ENCODE measurements at places on chromosomes 2 and 18. TPM values are rescaled to one million over a fixed set of nuclear protein-coding genes. Genes with fewer than 3 reads are reported as not detected.

AQP12B gene
- total RNA-seq, result not detected

- no peaks in the 10 kb centered on the region for H3K27me3 ChIP-seq
- no peaks in the 10 kb centered on the region for H3K4me1 ChIP-seq
- no peaks in the 10 kb centered on the region for H3K36me3 ChIP-seq
- no peak overlapping the region for H3K27ac ChIP-seq
- H3K4me3 ChIP-seq, result no peak overlapping the region
These were observed 130.8 kb downstream of the UPP2 start for GRCh38 chr2:158232476-158232875.

DNA sequence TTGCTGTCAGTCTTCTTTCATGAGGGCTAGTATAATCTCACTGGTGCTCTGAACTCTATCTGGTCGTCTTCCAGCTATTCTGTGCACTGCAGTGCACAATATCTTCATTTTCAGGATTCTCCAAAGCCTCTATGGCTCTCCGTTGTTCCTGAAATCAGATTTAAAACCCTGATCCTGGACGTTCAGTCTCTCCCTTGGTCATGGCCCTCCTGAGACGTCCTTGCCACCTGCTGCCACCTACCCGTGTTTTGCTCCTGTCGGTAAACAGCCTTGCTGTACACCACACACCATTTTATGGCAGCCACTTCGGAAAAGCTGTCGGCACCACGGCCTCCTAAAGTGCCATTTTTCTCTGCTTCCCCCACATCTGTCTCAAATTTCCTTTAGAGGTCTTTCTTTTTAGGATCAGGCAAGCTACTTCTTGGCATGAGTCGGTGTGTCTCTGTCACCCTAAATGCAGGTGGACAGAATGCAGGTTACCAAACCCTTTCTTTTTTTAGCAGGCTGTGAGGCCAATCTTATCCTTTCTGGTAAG lies 170.0 kb downstream of the HRH4 start:
- H3K27me3 ChIP-seq, result no peaks in the 10 kb centered on the region
- no peak overlapping the region for H3K4me3 ChIP-seq
- H3K27ac ChIP-seq, result no peak overlapping the region
- no peak for DNase-seq

G6PC2 gene
- total RNA-seq, result not detected

DNA sequence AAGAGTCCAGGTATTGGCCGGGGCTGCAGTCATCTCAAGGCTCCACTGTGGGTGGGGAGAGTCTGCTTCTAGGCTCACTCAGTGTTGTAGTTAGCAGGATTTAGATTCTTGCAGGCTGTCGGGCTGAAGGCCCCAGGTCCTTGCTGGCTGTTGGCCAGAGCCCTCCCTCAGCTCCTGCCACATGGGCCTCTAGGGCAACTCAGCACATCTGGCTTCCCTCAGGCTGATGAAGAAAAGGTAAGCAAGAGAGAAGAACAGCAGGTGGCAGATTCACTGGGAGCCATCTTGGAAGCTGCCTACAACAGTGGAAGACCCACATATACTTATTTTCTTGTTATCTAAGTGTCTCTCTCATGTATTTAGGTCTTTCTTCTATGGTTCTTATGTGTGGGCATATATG lies 4.3 kb downstream of the MRPS9 start:
- DNase-seq, result no peak
- no peak overlapping the region for H3K27ac ChIP-seq
- H3K36me3 ChIP-seq, result peaks cover 9% of the 10 kb centered on the region
- no peaks in the 10 kb centered on the region for H3K27me3 ChIP-seq
- H3K4me3 ChIP-seq, result no peak overlapping the region
- H3K4me1 ChIP-seq, result peaks cover 26% of the 10 kb centered on the region

CDK15 gene
- not detected for total RNA-seq

CRYGC gene
- not detected for total RNA-seq

CCDC148 gene
- total RNA-seq, result not detected

DNA sequence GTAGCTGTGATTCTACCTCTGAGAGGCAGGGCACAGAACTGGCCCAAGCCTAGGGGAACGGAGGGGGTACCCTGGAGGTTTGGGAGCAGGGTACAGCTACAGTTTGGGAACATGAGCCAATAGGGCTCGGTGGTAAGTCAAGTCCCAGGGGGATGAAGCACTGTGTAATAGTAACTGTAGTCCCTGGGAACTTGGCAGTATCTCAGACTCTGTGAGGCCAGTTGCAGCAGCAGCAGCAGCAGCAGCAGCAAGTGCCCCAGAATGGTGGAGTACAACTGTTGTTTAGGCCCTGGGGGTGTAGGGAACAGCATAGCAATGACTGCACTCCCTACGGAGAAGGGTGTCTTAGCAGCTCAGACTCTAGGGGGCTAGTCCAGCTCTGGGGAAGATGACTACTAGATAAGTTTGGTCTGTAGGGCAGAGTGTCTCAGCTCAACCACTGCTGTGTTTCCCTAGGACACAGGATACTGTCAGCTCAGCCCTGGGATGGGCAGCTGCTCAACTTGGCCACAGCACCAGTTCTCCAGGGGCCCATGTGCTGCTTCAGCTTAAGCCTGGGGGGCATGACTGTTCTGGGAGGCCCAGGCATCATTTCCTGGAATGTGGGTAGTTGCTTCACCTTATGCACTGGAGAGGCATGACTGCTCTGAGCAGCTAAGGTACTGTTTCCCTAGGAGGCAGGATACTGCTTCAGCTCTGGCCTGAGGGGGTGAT lies 20.5 kb downstream of the CARF start:
- no peak overlapping the region for H3K4me3 ChIP-seq
- no peak for DNase-seq
- no peaks in the 10 kb centered on the region for H3K4me1 ChIP-seq
- H3K27ac ChIP-seq, result no peak overlapping the region
- H3K27me3 ChIP-seq, result no peaks in the 10 kb centered on the region
- peaks cover 9% of the 10 kb centered on the region for H3K36me3 ChIP-seq

DNA sequence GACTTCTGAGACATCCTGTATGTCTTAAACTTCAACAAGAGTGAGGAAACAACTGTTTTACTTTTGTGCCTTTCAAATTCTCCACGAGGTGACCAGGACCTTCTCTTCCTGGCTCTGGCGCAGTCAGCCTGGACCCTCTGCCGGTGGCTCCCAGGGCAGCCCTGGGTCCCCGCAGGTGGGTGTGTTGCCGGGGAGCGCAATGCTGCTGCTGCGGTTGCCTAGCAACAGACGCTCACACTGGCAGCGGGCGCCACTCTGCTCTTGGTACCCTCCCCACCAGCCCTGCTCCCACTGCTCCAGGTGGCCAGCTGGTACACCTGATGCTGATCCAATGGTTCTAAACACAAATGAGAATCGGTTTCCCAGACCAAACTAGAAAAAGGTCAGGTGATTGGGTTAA lies 58.7 kb downstream of the GNAL start:
- peaks cover 9% of the 10 kb centered on the region for H3K4me1 ChIP-seq
- DNase-seq, result no peak
- no peak overlapping the region for H3K4me3 ChIP-seq
- peaks cover 65% of the 10 kb centered on the region for H3K27me3 ChIP-seq

CHPF gene
- total RNA-seq, result 14.2 TPM

GRCh38 chr2:62013641-62014040 lies 108.2 kb downstream of the COMMD1 start:
- no peaks in the 10 kb centered on the region for H3K27me3 ChIP-seq
- H3K27ac ChIP-seq, result no peak overlapping the region
- H3K4me1 ChIP-seq, result peaks cover under 1% of the 10 kb centered on the region
- DNase-seq, result no peak
- H3K36me3 ChIP-seq, result no peaks in the 10 kb centered on the region

- no peaks in the 10 kb centered on the region for H3K36me3 ChIP-seq
- H3K4me3 ChIP-seq, result no peak overlapping the region
- peaks cover 3% of the 10 kb centered on the region for H3K4me1 ChIP-seq
- DNase-seq, result peak; percentile 44
These were observed 16.5 kb downstream of the TWIST2 start for GRCh38 chr2:238864207-238865014.

PTPRM gene
- 3.1 TPM for total RNA-seq

GPR17 gene
- not detected for total RNA-seq

TMEM200C gene
- total RNA-seq, result not detected

- H3K27me3 ChIP-seq, result no peaks in the 10 kb centered on the region
- H3K36me3 ChIP-seq, result no peaks in the 10 kb centered on the region
- H3K4me1 ChIP-seq, result no peaks in the 10 kb centered on the region
- no peak for DNase-seq
- H3K4me3 ChIP-seq, result no peak overlapping the region
- H3K27ac ChIP-seq, result no peak overlapping the region
These were observed 241.0 kb downstream of the FSIP2 start for GRCh38 chr2:185979546-185980071.

DNA sequence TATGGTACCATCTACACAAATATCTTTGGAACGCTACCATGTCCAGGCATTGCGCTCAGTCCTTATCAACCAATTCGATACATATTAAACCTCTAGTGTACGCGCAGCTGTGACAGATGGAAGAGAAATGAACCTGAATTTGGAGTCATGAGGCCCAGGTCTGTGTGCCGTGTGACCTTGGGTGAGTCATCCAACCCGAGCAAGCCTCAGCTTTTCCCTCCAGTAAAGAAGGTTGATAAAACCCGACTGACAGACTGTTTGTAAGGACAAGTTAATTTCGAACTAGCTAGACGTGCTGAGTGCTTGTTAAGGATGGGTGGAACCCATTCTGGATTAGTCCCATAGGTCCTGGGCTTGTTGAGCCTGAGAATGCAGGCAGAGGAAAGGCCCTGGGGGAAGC lies 28.2 kb downstream of the GREB1 start:
- peaks cover 19% of the 10 kb centered on the region for H3K27me3 ChIP-seq
- no peak overlapping the region for H3K4me3 ChIP-seq
- H3K27ac ChIP-seq, result no peak overlapping the region
- no peak for DNase-seq

- H3K36me3 ChIP-seq, result no peaks in the 10 kb centered on the region
- no peaks in the 10 kb centered on the region for H3K4me1 ChIP-seq
- no peak overlapping the region for H3K4me3 ChIP-seq
- no peak overlapping the region for H3K27ac ChIP-seq
- no peaks in the 10 kb centered on the region for H3K27me3 ChIP-seq
These were observed 654.7 kb upstream of the FANCL start for GRCh38 chr2:58895857-58896256.

GRCh38 chr2:6855860-6856547 lies 9.7 kb downstream of the CMPK2 start:
- DNase-seq, result no peak
- peaks cover 91% of the 10 kb centered on the region for H3K36me3 ChIP-seq
- H3K27me3 ChIP-seq, result no peaks in the 10 kb centered on the region
- peaks cover 81% of the 10 kb centered on the region for H3K4me1 ChIP-seq
- peak overlapping the region; percentile 46 for H3K27ac ChIP-seq

C1QL2 gene
- not detected for total RNA-seq

DNA sequence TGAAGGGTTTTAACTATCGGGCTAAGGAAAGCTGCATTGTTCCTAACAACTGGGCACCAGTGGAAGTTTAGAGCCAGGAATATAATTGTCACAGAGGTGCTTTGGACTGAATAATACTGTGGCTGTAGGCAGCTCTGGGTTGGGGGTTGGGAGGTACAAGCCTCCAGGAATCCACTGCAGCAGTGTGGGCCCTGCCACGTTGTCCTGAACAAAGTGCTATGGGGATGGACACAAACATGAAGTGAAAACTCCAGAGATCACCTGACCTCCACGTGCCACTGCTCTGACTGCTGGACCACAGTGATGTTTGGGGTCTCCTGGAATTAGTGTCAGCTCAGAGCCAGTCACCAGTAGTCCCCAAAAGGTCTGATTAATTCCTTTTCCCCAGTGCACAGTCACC lies 110.9 kb downstream of the BCL2 start:
- peaks cover 67% of the 10 kb centered on the region for H3K36me3 ChIP-seq
- peak overlapping the region; percentile 85 for H3K4me3 ChIP-seq
- peaks cover 95% of the 10 kb centered on the region for H3K4me1 ChIP-seq
- no peak for DNase-seq
- no peaks in the 10 kb centered on the region for H3K27me3 ChIP-seq
- peak overlapping the region; percentile 91 for H3K27ac ChIP-seq

GRCh38 chr2:46909771-46910419 lies 5.7 kb downstream of the MCFD2 start:
- H3K4me3 ChIP-seq, result no peak overlapping the region
- DNase-seq, result peak; percentile 78
- peak overlapping the region; percentile 4 for H3K27ac ChIP-seq
- H3K27me3 ChIP-seq, result no peaks in the 10 kb centered on the region

DNA sequence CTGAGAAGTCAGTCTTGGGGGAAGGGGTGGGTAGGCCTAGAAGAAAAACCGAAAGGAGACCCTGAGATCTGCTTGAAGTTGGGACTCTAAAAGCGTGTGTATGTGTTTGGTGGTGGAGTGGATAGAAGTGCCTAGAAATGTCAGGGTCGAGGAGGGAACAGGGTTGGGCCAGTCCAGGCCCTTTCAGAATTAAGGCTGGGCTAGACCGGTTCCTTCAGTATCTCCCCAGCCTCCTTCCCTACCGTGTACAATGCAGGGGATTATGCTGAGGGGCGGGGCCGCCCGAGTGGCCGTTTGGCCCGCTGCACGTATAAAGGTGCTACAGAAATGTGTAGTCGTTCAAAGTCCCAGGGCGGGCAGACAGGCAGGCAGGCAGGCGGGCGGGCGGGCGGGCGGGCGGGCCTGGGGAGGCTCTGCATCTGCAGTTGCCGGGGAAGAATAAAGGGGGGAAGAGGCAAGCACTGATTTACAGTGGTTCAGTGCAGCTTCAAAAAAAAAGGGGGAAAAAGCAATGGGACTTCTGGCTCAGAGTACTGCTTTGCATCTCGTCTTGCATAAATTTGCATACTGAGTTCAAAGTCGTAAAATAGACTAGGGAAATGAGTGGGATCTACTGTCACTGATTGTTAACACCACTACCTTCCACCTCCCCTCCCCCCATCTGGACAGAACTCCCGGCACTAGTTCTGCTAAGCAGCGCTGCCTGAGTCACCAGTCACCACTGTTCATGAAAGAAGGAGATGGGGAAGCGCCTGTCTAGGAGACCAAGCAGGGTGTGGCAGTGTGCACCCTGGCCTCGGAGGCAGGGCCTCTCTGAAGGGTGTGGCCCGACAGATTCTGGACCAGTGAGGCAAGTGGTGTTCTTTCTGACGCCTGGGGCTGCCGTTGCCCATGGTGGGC lies 3.6 kb downstream of the IGFBP2 start:
- no peak overlapping the region for H3K4me3 ChIP-seq
- H3K36me3 ChIP-seq, result peaks cover 2% of the 10 kb centered on the region
- no peak for DNase-seq
- H3K27ac ChIP-seq, result no peak overlapping the region
- H3K27me3 ChIP-seq, result peaks cover 51% of the 10 kb centered on the region

EPHA4 gene
- total RNA-seq, result 0.91 TPM

MYO1B gene
- 4.3 TPM for total RNA-seq

CDH20 gene
- total RNA-seq, result not detected

- H3K27me3 ChIP-seq, result no peaks in the 10 kb centered on the region
- DNase-seq, result no peak
- no peak overlapping the region for H3K27ac ChIP-seq
- H3K36me3 ChIP-seq, result no peaks in the 10 kb centered on the region
These were observed 474.8 kb upstream of the RAB6C start for GRCh38 chr2:129504646-129505045.

Measured in activated CD8-positive, alpha-beta memory T cell treated with anti-CD3 and anti-CD28 coated beads, Interleukin-2, amount 10 ng/mL, durations not matched to agents 7 days and 5 days (primary cell).